ENCODE measurements at places on chromosomes 2 and 18.
A peak's percentile ranks its signal among the peaks of the same experiment; 100 is the strongest.

- DNase-seq: no peak
Measured at GRCh38 chr2:85692039-85692645, 2.0 kb upstream of the GNLY start.

DNA sequence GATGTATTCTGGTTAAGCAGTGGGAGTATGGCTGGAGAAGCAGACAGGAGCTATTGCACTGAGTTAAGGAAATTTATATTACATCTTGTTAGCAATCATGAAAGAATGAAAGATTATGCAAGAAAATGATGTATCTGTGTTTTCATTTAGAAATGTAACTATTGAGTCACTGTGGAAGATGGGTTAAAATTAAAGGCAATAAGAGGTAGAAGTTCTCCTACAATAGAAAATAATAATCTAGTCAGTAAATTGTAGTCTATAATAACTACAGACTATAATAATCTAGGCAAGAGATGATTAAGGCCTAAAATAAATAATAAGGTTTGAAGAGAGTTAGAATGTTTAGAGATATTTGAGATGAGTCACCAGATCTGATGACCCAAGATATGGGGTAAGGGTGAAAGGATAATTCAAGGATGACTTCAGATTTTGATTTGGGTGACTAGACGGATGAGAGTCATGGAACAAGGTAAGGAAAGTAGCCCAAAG is 371.9 kb upstream of the KCNH7 start:
- DNase-seq: no peak

- DNase-seq: no peak
Measured at GRCh38 chr2:210445116-210445707, 31.3 kb downstream of the LANCL1 start.

DNA sequence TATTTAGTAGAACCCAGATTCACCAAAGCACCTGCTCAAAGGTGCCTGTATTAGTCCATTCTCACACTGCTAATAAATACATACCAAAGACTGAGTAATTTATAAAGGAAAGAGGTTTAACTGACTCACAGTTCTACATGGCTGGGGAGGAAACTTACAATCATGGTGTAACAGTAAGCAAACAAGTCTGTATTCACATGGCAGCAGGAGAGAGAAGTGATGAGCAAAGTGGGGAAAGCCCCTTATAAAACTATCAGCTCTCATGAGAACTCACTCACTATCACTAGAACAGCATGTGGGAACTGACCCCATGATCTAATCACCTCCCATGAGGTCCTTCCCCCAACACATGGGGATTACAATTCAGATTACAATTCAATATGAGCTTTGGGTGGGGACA is 28.0 kb upstream of the DDX18 start:
- no peak for DNase-seq

DNA sequence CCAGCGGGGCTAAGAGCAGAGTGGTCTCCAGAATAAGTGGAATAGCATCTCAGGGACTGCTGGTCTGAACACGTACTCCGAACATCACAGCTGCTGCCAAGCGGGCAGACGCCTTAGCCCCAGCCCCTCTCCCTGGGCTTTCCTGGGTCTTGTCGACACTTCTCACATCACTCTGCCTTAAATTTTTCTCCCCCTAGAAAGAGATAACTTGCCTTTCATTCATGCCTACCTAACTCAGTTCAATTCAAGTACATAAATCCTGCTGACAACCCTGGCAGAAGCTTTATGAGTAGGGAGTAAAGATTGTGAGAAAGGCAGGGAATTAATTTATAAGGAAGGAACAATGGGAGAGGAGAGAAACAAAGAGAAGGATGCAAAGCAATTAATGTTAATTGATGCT is 202.9 kb upstream of the TNP1 start:
- DNase-seq: no peak

DNA sequence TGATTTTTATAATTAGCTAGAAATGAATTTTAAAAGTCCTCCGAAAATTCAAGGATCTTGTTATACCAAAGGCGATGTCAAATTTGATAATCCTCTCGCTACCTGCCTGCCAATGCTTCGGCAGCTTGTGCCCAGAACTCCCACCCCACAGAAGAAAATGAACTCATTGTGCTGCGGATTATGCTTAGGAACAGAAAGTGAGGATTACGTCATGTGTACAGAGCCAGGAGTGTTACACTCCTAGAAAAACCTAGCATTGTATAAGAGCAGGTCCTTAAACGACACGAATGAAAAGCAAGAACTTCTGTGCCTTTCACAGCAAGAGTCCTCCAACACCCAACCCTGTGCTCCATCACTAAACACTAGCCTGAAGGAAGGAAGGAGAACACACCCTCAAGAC is 168.3 kb downstream of the RNF152 start:
- no peak for DNase-seq

GRCh38 chr2:55478610-55479304 is 40.8 kb upstream of the CFAP36 start:
- no peak for DNase-seq

GRCh38 chr2:241003047-241003360 is 4.6 kb downstream of the SNED1 start:
- no peak for DNase-seq

DNA sequence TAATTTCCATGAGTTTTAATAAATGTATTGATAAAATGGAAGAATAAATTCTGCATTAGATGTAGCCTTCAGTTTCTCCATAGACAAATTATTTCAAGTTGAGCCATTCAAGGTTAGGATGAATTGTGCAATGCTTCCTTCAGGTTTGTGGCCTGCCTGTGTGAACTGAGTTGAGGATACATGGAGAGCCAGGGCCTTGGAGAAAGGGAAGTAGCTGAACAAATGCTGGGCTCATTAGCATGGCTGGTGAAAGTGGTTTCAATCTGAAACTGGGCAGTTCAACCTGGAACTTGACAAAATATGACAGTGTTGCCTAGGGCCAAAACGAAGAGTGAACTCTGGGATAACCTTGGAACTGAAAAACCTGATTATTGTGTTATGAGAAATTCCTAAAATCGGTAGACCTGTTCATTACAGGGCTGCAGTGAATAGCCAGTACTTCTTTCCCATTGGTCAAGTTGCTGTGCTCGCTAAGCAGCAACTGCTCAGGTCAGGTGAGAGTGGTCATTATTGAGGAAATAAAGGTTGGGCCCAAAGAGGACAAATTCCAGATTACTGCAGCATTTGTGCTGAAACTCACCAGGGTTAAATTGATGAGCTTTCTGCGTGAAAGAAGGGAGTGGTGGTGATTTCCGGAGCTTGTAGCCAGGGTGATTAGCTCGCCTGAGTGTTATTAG is 12.7 kb downstream of the INPP1 start:
- no peak for DNase-seq

DNA sequence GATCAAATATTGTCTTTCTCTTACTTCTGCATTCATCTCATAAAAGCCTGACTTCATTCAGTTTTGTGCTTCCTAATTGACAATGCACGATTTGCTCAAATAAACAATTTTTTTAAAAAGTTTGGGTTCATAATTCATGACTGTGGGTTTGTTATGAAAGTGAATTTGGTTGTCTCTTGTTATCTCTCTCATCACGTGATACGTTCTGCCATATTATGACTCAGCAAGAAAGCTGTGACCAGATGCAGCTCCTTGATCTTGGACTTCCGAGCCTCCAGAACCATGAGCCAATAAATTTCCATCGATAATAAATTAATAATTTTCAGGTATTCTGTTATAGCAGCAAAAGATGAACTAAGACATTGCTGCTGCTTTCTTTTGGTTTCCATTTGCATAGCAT is 156.5 kb upstream of the LRATD1 start:
- DNase-seq: no peak

DNA sequence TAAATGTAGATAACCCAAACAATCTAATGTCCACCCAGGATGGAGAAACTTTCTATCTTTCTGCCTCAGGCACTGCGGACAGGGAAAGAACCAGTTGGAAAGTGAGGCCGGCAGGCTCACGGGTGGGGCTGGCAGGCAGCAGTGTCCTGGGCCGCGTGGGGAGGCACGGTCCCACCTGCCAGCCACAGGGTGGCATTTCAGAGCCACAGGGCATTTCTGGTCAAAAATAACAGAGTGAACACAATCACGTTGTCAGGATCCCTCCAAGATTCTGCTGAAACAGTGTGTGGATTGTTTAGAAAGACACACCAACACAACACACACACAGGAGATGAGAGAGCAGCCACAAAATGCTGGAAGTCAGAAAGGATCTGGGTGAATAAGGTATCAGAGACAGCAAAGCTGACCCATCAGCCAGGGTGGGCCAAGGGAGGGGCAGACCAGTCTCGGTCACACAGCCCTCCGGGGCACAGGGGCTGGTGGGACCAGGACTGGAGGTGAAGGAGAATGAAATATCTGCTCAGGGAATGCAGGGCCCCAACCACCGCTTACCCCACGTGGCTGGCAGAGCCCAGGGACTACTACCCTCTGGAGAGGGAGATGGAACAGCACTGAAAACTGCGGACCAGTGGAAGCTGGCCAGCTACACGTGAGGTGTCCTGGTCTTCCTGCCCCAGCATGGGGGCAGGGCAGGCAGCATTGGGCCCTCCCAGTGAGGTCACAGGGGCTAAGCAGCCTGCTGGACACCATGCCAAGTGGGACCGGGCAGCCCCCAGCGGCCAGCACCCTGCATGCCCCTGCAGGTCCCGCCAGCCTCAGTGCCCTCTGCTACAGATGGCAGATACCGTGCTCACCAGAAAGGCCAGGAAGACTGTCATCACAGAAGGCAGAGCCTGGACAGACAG is 173.9 kb downstream of the HDAC4 start:
- DNase-seq: no peak

DNA sequence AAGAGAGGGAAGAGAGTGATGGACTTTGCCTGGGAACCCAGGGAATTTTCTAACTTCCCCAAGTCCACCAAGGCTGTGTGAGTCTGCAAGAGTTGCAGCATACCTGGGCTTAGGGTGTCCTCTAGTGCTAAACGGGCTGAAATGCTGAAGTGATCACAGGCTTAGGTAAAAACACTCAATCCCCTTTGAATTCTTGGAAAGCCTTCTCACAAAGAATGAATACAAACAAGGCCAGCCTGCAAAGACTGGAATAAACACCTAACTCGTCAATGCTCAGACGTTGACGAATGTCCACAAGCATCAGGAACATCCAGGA is 30.0 kb upstream of the BMP10 start:
- no peak for DNase-seq

- DNase-seq: no peak
Measured at GRCh38 chr2:69629921-69630608, 13.5 kb downstream of the AAK1 start.

GRCh38 chr2:164657129-164657528 is 35.8 kb upstream of the GRB14 start:
- DNase-seq: no peak

DNA sequence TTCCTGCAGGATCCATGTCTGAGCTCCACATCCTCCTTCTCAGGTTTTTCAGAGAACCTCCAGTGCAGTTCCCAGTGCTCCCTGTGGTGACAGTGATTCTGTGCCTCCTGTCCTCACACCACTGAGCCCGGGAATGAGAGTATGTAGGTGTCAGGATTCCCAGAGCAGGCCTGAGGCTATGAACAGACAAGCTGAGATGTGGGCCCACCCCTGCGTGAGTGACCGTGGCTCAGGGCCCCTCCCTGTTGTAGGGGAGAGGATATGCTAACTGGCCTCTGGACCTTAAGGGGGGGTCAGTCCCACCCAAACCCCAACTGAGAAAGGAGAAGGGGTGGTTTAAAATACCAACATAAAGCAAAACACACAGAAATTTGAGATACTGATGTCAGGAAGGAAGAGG is 104.8 kb upstream of the RAB12 start:
- no peak for DNase-seq

DNA sequence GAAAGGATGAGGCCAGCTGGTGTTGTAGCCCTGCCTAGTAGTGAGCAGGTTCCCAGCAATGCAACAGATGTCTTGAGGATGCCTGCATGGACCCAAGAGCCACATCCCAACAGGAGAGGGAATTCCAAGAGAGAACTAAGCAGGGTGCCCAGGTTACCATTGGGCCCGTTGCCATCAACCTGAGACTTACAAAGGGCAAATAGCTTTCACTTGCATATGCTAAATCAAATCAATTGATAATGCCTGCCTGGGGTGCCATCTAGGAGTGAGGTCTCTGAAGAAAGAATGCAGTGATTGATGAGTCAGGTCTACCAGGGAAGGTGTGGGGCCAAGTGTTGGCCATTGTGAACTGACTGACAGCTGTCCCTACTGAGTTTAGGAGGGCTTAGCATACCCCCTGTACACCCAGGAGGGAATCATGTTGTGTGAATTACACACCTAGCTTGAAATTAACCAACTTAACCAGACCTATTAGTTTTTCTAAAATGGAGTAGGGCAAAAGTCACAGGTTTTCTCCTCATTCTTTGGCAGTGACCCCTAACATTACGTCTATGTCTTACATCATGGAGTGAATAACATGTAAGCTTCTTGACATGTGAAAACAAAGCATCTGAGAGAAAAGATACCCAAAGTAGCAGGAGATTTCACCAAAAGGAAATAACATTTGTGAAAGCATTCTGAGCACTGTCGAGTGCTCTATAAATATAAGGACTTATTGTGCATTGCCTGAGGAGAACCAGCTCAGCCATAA is 32.3 kb downstream of the FHOD3 start:
- DNase-seq: no peak

- no peak for DNase-seq
Measured at GRCh38 chr2:28136556-28136955, 246.0 kb downstream of the BABAM2 start.

- peak; percentile 34 for DNase-seq
Measured at GRCh38 chr2:28751956-28752630, 463 bp downstream of the PPP1CB start.

DNA sequence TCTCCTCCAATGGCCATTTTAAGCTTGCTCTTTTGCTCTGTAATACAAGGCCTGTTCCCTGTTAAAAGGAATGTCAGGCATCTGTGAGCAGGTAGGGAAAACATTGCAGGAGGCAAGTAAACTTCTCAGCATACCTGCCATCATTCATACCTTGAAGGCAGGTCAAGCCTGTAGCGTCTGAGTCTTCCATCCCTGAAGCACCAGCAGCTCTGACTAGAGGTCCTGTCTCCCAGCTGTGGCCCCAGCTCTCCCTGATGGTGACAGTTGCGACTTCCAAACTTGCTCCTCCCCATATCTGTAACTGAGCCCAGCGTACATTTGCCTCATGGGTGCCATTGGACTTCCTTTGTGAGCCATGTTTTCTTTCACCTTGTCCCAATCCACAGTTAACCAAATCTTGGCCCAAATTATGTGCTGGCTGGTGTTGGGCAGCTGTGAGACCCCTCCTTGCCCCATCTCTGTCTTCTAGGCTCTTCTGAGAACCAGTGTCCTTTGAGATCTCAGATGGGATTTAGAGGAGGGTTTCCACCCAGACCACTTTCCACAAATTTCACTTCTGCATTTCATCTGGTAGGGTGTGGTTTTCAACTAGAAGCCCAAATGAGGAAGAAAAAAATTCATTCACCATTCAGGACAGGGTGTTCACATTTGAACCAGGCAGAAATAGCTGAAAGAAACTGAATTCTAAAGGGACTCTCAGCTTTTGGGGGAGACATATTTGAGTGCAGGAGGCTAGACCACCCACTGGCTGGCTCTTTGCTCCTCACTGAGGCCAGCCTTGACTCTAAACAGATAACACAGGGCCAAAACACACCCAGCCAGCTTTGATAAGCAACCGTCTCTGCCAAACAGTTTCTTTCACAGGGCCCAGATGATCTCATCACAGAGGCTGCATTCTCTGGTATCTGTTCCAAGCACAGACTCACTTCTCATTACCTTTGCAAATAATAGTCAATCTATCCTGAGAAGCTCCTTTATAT is 66.4 kb upstream of the MSH2 start:
- peak; percentile 22 for DNase-seq

- DNase-seq: no peak
Measured at GRCh38 chr18:54284981-54285785, 15.9 kb downstream of the POLI start.

GRCh38 chr2:146576339-146577111 is 1268.3 kb upstream of the ACVR2A start:
- no peak for DNase-seq
